T follicular helper cell (primary cell): ENCODE measurements at places on chromosomes 2 and 18.

DNA sequence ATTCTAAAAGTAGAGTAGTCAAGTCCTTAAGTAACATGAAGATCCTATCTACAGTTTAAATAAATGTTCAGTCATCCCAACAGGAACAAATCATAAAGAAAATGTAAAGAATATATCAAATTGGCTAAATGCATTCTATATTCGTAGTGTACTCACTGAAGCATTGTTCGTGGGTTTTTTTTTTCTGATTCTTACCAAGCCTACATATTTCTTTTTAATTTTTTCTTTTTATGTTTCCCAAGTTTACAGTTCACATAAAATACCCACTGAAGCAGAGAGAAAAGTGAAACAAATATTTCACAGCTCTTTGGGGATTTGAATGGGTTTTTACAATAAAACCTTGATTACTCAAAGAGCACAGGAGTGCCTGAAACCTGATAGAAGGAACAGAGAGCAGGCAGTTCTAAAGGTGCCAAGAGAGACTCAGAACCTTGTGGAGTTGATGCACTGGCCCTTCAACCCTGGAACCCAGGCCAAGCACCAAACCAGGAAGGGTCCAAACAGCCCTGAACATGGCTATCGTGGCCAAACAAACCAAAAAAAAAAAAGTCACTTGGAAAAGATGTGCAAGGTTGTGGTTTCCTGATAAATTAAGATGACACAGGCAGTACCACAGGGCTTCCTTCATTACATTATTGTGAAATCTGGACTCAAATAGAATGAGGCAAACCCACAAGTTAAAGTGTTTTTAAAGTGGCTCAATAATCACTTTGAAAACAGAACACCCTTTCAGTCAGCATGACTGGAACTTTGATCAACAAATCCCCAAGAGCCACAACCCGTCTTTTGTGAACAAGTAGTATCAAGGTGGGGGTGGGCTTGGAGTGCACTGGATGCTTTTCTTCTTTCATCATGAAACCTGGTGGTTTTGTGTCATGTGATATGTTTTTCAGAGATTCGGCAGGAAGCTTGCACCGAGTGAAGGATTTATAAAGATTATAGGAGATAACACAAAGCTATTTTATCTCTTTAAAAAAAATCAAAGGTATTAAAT, 245.0 kb upstream of the FN1 start:
- no peak for DNase-seq

- DNase-seq, result no peak
Observed at GRCh38 chr2:227030789-227031188, 133.2 kb downstream of the COL4A4 start.

DNA sequence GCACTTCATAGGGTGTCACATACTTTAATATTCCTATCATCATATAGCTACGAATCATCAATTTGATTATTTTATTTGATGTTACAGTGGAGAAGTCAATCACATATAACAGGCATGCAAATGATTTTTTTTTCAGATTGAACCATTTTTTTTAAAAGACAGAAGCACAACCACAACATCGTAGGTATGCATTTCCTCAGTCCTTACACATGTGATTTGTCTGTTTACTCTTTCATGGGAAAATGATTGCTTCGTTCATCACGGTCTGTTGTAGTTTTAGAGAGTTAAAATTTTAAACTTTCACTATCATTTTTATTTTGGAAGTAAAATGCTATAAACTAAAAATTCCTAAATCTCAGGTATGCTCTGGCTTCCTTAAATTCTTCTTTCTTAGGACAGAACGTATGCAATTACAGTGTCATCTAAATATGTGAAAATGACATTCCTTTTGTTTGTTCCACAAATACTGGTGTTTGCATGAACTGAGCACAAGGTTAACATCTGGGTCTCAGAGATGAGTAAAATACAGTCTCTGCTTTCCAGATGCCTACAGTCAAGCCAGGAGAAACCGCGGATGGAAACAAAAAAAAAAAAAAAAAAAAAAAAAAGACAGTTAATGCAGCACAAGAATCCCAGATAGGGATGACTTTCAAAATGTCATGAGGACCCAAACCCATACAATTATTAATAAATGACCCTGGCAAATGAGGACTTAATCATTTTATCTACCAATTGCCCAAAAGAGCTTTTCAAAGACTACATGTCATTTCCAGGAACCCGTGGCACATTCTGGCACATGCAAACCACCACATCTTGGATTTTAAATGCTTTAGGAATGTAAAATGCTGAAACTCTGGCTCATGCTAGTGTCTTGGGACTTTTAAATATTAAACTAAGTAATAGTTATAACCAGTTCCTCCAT, 201.2 kb downstream of the LRP1B start:
- DNase-seq, result no peak

GRCh38 chr18:30763902-30764350, 278.6 kb downstream of the DSC3 start:
- no peak for DNase-seq

- no peak for DNase-seq
Observed at GRCh38 chr2:198499539-198499938, 695.1 kb downstream of the PLCL1 start.
